ENCODE measurements at places on chromosomes 6 and 20.
A peak's percentile ranks its signal among the peaks of the same experiment; 100 is the strongest.

GRCh38 chr6:78593898-78594667, 273.3 kb upstream of the IRAK1BP1 start:
- no peak for DNase-seq

DNA sequence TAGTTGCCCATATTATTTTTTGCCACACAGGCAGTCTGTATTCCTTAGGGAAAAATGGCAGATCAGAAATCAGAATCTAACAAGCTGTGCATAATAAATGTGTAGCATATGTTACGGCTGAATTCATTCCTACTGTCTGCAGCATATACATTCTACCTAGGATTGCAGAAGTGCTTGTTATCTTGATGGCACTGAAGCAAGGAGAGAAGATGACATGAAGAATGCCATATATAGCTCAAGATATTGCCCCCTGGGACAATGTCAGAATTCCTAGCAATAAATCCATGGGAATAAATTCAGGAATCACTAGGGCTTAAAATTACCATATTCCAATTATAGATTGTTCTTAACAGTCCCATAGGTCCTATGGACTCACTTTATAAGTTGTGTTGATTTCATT, 293.0 kb upstream of the CNR1 start:
- no peak for DNase-seq

DNA sequence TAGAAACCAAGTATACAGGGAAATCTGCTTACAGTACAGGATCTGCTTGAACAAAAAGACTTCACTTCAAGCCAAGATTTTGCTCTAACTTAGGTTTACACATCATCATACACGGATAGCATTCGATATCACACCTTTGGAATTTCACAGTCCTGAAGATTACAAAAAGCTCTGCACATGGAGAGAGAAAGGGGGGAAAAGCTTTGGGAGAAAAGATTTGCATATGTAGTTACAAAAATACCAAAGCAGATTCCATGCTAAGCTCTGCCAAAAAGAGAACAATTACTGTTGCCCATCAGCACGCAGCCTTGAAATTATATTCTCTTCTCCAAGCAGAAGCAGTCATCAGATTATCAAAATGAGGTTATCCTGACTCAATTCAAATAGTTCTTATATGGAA, 62.0 kb downstream of the HIVEP2 start:
- no peak for DNase-seq

DNA sequence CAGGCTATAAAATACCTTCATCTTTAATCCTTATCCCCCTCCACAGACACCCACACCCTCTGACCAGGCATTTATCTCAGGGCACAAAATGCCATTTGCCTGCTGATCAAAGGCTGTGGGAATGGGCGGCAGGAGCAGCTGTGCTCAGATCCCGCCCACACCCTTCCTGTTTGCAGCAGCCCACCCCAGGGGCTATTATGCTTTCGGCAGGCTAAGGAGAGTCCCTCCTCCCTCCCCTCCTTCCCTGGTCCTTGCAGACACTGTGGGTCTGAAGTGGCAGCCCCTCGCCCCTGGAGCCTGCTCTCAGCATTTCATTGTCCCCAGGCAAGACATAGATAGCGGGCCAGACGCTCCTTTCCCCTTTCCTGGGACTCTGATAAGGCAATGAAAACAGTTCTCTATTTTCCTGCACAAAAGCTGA, 220.8 kb upstream of the HEY2 start:
- no peak for DNase-seq

DNA sequence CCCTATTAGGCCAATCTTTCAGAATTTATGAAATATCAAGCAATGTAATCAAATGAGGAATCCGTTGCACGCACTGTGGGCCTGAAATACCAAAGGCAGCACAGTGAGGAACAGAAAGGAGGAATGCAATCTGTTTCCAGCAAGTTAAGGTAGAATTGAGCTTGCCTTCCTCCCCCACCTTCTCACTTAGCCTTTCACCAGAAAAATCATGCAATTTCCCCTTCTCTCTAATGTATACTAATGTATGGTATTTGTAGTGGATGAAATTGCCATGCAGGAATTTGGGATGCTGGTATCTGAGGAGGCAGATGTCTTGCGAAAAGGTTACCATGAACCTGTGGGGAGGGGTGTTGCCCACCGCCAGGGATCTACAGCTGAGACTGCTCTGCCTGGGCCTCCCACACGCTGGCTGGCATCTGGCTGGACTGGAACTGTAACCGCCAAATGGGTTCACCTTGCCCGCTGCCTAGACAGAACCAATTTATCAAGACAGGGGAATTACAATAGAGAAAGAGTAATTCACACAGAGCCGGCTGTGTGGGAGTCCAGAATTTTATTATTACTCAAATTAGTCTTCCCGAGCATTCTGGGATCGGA, 222.4 kb upstream of the MYLIP start:
- DNase-seq, result no peak

- DNase-seq, result no peak
Measured at GRCh38 chr6:14622909-14623505, 505.4 kb downstream of the CD83 start.

- DNase-seq, result no peak
Measured at GRCh38 chr20:55271371-55271770, 733.9 kb downstream of the CBLN4 start.

GRCh38 chr6:167799033-167799821, 27.5 kb upstream of the AFDN start:
- DNase-seq, result peak; percentile 59

GRCh38 chr6:152310371-152310954, 326.7 kb downstream of the SYNE1 start:
- no peak for DNase-seq

DNA sequence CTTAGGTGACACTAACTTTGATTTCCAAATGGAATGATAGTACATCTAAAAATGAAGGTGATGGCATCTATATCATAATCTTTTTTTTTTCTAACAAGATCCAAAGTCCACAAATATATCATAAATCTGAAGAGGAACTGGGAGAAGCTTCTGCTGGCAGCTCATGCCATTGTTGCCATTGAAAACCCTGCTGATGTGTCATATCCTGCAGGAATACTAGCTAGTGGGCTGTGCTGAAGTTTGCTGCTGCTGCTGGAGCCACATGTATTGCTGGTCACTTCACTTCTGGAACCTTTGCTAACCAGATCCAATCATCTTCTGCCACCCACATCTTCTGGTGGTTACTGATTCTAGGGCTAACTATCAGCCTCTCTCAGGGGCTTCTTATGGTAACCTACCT, 27.4 kb upstream of the KHDC1 start:
- no peak for DNase-seq

- DNase-seq, result no peak
Measured at GRCh38 chr6:37077191-37077904, 71.9 kb downstream of the FGD2 start.

- DNase-seq, result no peak
Measured at GRCh38 chr20:38395165-38395564, 40.0 kb downstream of the SNHG17 start.

GRCh38 chr20:8656335-8656734, 412.6 kb upstream of the PLCB4 start:
- peak; percentile 7 for DNase-seq

DNA sequence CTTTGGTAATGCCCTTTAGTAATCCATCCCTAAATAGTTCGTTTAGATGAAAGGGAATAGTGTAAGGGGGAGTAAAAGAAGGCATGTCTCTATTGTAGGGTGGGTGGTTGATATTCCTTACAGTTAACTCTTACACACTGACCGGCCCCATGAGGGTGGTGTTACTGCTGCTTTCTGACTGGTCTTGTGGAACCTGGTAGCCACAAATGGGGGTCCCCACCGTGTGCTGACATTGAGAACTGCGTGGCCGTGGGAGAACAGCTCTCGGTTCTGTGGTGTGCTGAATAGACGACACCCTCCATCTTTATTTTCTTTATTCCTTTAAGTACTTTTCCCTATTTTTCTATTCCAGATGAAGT, 19.3 kb downstream of the MRAP2 start:
- no peak for DNase-seq

DNA sequence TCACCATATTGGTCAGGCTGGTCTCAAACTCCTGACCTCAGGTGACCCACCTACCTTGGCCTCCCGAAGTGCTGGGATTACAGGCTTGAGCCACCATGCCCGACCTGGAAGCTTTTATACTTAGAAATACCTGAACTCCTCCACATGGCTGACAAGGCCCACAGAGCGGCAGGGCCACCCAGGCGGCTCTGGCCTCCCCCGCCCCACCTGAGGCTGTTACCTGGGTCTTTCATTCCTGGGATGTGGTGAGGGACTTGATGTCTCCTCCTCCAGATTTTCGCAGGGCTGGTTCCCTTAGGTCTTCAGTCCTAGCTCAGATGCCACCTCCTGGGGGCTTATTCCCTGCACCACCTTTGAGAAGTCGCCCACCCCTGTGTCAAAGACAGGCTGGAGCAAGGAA, 152.1 kb downstream of the LY86 start:
- DNase-seq, result no peak

GRCh38 chr6:29011276-29011734, 6.2 kb upstream of the ZNF311 start:
- DNase-seq, result peak; percentile 71

DNA sequence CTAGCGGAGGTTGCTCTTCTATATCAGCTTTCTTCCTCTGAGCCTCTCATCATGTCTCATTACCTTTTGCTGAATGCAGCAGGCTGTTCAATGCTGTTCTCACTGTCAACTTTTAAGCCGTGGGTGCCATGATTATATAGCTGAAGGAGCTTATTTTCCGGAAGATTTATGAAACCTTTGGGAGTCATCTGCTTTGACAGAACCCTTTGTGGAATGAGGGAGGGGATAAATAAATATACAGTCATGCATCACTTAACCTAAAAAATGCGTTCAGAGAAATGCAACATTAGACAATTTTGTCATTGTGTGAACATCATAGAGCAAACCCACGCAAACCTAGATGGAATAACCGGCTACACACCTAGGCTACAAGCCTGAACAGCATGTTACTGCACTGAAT, 102.2 kb upstream of the AKAP12 start:
- DNase-seq, result no peak

GRCh38 chr6:137795501-137795900, 71.6 kb upstream of the TNFAIP3 start:
- DNase-seq, result no peak

DNA sequence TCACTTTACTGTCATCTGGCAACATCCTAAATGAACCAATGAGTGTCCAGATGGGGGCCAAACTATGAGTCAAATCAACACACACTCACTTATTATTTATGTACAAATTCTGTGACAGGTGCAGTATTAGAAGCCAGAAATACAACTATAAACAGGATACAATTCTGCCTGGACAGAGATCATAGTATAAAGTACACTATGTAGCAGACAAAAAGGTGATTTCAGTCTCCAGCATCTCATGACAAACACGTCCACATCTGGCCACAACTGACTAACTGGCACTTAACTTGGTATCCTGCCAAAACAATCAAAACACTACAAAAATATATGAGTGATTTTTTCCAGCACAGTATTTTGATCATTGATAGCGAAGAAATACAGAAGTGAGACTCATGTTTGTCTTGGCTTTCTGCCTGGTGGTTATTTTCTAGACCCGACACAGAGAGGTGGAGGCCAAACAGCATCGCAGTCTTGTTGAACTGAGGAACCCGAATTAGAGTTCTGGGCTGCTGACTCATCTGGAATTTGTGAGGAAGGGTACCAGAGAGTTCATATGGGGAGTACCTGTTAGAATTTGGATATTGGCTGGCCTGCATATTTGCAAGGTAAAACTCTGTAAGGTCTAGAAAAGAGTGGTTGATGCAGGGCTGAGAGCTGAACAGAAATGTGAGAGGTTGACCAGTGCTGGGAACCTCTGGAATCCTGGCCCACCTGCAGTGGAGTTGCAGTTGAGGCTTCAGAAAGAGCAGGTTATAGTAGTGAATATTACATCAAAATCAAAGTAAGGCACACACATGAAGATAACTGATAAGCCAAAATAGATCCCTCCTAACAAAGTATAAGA, 475.2 kb downstream of the PTPRT start:
- DNase-seq, result no peak

- no peak for DNase-seq
Measured at GRCh38 chr6:132479131-132479530, 33.8 kb downstream of the STX7 start.

- peak; percentile 58 for DNase-seq
Measured at GRCh38 chr20:18057101-18057993, at the start of gene OVOL2. TSS of gene OVOL2 (minus strand) at chr20:18057916. CDS start at chr20:18057634, 282 bp downstream.

DNA sequence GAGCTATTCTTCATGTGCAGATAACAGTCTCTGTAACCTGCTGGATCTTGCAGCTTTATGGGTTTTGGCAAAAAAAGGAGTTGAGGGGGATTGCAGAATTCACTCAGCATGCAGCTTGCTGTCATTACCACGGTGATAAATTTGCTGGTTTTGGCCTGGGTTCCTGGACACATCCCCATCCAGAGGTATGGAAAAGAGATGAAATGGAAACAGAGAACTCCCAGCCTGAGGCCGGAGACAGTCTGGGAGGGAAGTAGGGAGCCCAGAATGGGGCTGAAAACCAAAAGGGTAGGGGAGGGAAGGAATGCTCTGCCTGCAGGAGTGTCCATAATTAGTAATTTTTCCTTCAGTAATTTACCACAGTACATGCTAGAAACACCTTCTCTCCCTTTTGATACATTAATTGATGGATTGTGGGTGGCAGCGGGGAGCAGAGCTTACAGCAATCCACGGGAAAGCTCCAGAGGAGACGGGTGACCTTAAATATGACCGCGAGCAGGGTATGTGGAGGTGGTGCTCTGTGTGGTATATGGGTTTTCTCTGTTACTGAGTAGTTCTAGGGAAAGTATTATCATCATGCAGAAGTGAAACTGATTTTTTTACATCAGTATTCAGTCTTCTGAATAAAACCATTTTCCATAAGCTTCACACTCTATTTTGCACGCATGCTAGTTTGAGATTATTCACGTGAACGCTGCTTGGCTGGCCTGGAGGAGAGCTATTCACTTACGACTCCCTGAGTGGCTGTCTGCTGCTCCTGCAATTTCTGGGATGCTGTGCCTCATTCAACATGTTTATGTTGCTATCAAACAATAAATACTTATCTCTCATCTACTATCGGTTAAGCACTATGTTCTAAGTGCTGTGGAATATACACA, 66.3 kb upstream of the KCNK16 start:
- DNase-seq, result no peak

DNA sequence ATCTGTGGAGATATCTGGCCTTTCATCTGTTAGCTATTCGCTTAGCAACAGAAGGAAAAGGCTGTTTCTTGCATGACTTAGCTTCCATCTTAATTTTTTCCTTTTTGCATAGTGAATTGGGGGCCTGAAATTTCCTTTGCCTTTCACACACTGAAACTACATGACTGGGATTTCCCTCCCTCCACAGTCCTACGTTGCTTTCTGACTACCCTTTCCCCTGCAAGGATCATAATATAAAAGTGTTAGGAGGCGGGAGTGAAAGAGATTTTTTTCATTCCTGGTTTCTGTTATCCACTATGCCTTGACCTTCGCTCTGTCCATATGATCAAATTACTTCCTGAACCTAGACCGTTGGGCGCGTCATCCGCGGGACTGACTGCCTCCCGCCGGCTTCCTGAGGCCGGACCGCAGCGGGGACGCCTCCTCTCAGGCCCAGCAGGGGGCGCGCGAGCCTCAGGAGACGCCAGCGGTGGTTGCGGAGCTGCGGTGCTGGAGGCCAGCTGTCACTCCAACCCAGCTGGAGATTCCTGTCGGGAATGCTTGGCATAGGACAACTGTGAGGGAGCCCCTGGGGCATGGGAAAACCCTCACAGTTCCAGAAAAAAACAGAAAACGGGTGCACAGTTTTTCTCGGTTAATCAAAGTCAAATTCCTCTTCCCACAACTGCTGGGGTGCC, 55.6 kb downstream of the MEP1A start:
- DNase-seq, result peak; percentile 80

- DNase-seq, result no peak
Measured at GRCh38 chr6:86723729-86724128, 213.6 kb upstream of the HTR1E start.

All from right lung (tissue), 10 donors.